ENCODE measurements at places on chromosomes 6 and 20.

DNA sequence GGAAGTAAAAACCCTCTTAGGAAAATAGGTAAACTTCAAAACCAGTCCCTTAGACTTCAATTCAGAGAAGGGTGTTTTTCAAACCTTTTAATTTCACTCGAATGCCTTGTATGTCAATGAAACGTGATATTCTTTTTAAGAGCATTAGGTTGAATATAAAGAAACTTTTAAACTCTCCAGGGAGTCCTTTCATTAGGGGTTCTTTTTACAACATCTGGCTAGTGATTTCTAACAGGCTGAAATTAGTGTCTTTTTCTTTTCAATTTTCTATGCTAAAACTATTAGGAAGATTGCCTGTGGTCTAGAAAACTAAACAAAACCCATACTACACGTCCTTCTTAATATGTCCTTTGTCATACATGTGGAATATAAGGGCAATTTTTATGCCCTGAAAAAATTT, 569.7 kb upstream of the CITED2 start:
- no peak for DNase-seq

GRCh38 chr6:125931733-125932450, 24.7 kb upstream of the HINT3 start:
- no peak for DNase-seq

GRCh38 chr6:16651871-16652270, 109.4 kb downstream of the ATXN1 start:
- no peak for DNase-seq

DNA sequence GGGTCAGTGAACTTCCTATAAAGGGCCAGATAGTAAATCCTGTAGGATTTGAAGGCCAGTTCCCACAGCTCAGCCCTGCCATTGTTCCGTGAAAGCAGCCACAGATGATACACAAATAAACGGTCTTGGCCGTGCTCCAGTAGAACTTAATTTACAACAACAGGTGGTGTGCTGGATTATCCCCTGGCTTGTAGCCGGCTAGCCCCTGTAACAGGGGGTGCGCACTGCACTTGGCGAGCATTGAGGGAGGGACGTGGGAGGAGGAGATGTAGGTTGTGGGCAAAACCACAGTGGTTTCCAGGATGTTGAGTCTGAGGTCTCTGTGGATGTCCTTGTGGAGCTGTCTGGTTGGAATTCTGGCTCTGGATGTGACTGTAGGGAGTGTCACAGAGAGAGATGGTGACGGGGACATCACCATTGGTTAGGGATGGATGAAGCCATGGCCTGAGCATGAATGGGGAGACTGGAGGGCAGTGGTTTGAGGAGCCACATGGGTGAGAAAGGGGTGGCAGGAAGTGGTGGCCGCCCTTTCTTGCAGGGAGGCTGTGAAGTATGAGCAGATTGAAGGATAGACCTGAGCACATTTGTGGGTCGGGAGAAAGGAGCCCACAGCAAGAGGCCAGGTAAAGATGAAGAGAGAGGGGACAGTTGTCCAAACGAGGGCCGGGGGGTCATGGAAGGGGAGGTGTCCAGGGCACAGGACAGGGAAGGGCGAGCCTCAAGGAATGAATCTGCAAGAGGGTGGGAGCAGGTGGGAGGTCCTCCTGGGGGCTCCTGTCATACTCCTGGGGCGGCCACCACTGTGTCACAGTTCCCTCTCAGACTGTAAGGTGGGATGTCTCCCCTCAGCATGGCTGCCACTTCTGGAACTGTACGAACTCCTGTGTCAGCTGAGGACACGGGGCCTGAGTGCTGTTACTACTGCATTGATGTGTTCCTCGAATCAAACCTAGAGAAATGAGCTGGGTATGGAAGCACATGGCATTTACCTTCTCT, 53.6 kb downstream of the CDH26 start:
- DNase-seq, result peak; percentile 82

DNA sequence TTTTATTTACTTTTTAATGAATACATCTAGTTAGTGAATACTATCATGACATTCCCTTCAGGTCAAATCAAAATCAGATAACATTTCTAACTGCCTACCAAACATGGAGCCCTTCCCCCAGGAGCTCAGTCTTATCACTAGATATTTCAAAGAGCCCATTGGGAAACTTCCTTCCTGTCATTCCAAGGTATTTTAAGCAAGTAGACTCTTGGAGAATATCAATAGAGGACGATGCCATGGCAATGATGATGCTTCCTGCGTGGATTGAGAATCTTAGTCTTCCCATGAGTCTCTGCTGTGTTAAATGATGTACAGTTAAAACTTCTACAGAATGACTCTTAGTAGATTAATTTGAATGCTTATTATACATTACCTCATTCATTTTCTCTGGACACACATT, 384.9 kb downstream of the CENPW start:
- DNase-seq, result no peak

DNA sequence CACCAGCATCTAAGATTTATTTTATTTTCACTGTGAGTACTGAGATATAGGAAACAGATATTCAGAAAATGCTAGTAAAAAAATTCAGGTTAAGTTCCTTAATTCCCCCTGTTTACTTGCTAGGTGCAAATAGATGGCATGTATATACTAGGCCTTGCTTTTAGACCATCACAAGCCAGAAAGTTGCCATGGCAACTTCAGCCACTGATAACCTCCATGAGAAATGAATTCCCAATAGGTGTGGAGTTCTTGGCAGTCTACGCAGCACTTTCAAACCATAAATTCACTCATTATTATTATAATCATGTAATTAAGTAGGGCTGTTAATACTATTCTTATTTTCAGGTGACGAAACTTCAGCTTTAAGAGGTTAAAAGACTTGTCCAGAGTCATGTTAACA, 251.6 kb upstream of the TFAP2D start:
- no peak for DNase-seq

DNA sequence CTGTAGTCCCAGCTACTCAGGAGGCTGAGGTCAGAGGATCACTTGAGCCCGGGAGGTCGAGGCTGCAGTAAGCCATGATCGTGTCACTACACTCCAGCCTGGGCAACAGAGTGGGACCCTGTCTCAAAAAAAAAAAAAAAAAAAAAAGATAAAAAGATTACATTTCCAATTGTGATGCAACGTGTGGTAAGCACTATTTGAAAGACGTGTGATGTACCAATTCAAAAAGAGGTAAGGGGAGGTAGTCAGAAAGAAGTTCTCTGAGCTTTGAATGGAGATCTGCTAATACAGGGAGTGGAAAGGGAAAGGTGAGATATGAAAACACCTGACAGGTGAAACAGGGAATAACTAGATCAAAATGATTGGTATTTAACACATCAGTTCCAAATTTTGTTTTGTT, 11.9 kb downstream of the GOPC start:
- DNase-seq, result no peak

DNA sequence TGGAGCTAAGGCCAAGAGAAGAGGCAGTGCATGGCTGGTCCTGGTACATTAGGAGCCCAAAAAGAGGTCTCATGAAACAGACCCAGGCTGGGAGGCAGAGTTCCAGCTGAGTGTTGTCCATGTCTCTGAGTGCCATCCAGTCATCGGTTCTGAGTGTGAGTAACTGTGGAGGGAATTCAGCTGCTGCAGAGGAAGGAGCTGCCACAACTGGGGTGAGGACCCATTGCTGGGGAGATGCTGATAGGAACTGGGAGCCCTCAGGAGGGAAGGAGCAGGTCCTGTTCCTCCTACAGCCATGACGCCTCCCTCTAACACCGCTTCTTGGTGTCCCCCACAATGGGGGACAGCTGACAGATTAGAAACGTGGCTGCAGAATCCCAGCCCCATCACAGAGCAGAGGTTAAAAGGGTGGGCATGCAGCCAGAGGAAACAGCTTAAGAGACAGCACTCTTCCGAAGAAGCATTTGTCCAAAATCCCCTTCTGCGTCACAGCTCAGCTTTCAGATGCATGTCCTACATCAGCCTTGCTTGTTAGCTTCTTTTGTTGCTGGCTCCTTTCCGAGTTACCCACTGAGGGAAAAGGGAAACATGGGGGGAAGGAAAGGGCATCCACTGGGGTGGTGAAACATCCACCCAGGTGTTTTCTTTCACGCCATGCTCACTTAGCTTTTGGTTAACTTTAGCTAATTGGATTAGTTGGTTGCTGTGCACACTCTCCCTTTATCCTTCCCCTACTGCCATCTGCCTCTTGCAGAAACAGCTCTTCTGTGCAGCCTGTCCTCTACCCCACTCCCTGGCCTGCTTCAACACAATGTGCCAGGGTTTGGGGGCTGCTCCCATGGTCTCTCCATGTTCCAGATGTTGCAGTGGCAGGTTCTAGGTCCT, 239.2 kb downstream of the SYNDIG1 start:
- peak; percentile 2 for DNase-seq

DNA sequence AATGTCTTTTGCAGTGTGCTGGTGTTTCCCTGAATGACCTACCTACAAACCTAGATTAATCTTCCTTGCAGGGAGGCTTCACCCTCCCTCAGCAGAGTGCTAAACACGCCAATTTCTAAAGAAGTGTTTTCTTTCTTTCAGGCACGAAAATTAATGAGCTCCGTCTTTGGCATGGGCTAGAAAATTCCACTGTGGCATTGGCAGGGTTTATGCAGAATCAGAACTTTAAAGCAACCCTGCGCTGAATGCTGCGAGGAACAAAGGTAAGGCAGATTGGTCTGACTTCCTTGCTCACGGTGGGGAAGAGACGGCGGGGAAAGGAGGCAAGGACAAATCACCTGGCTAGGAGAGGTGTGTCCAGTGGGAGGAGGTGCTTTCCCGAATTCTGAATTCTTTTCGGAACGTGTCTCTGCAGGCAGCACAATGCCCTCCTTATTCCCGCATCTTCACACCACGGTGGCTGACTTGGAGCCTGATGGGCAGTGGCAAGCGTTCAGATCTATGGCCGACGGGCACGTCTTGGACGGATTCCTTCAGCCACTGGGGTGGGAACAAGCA, 6.2 kb upstream of the BANF2 start:
- DNase-seq, result no peak

DNA sequence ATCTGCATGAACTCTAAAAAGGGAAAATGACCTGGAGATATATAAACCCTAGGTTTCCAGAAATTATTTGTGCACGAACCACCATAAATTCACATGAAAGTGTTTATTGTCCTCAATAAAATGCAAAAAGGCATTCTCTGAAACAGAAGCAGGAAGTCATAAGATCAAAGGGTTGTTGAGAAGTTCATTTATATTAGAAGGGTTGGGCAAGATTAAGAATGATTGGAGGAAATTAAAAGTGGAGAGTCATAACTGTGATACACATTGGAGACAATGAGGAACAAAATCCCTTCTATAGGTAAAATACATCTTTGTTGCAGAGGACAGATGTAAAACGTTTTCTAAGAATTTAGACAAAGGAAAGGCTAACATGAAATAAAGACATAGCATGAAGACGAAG, 476.8 kb downstream of the CBLN4 start:
- no peak for DNase-seq

DNA sequence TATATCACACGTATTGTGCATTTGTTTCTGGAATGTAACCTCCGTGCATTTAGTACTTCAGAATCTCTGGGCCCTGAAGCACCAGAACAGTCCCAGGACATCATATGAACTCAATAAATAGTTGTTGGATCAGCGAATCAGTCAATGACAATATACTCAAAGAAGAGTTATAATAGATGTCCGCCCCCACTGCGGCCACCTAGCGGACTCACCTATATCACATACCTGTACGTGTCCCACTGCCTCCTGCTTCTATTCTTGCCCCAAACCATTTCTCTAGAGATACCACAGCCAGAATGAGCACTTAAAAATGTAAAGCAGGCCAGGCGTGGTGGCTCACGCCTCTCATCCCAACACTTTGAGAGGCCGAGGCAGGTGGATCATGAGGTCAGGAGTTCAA, 73.9 kb downstream of the DCDC2 start:
- DNase-seq, result no peak

DNA sequence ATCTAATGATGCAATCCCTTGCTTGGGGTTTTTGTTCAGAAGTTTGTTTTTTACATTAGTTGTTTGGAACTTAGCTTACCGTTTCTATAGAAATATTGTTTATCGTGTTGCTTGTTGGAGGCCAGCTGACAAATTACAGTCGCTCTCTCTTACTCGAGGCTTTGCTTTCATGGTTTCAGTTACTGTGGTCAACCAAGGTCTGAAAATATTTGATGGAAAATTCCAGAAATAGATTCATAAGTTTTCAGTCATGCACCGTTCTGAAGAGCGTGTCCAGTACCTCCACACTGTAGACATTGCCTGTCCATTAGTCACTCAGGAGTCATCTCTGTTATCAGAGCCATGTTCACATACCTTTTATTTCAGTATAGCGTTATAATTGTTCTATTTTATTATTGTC, 47.9 kb downstream of the DEK start:
- no peak for DNase-seq

- no peak for DNase-seq
These were observed 227.1 kb downstream of the NFATC2 start for GRCh38 chr20:51315390-51315789.

- no peak for DNase-seq
These were observed 82.3 kb upstream of the PHACTR2 start for GRCh38 chr6:143595251-143596036.

DNA sequence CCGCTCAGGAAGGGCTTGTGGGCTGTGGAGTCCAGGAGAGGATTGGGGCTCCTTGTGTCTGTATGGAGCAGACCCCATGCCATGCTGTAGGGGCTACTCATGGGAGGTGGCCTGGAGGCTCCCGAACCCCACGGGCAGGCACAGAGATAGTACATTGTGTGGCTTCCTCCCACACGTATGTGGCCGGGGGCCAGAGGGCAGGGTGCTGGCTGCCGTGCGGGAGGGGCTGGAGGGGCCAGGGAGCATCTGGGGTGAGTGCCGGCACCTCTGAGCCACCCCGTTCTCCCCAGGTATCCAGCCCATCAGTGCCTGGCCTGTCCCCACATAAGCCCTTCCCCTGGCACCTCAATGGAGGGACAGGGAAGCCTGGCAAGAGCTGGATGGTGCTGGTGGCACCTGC, 7.6 kb downstream of the RBBP8NL start:
- no peak for DNase-seq

GRCh38 chr6:140193269-140193668, 818.8 kb upstream of the CITED2 start:
- no peak for DNase-seq

DNA sequence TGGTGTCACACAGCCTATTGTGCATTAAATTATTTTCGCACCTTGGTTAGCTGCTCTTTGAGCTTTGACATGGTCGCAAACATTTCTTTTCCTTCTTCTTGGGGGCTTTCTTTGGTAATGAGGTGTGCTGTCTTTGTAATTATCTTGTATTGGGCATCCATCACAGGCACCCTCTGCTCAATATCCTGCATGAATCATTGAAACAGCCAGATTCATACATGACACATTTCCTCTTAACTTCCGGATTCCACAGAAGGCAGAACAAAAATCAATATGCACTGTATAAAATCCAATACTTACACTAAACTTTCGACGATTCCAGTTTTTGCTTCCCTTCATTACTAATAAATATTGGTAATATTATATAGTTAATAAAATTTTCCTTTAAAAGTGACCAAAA, 175.6 kb downstream of the SYNE1 start:
- DNase-seq, result no peak
